ENCODE measurements at places on chromosomes 4 and X.
A peak's percentile ranks its signal among the peaks of the same experiment; 100 is the strongest.

- no peak for DNase-seq
Observed at GRCh38 chr4:17561195-17561909, 15.6 kb upstream of the LAP3 start.

- no peak for DNase-seq
Observed at GRCh38 chrX:13742397-13743176, 8.0 kb downstream of the OFD1 start.

DNA sequence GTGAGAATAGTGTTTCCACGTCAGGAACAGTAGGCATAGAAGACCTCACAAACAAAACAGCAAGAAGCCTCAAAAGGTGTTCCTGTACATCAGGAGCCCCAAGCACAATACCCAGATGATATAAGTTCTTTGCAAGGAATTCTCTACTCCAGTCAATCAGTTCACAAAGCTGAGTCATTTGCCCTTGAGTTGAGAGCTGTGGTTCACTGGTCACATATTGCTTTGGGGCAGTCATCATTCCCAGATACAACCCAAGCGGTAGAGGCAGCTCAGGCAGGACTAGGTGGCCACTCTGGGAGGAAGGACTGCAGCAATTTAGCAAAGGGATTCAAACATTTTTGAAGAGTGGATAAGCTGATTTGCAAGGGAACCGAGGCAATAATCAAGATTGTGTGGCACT is 551.5 kb upstream of the ZFP42 start:
- DNase-seq, result peak; percentile 7

- no peak for DNase-seq
Observed at GRCh38 chr4:173502282-173502681, 27.7 kb downstream of the HAND2 start.

DNA sequence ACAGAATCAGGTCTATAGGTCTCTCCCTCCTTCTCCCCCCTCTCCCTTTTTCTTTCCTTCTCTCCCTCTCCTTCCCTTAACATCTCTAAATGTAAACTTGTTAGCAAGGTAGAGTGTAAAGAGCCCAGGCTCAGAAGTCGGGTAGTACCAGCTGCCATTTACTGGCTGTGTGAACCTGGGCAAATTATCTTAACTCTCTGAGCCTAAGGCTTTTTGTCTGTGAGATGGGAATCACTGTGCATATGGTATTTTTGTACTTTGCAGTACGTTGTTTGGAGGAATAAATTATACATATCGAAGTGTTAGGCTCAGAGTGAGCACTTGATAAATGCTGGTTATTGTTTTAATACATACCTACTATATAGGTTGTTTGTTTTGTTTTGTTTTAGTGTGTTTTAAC is 154.0 kb downstream of the RBMX2 start:
- no peak for DNase-seq

GRCh38 chr4:20890761-20891160 is 190.5 kb downstream of the PACRGL start:
- DNase-seq, result no peak

GRCh38 chr4:124694946-124695598 is 17.5 kb downstream of the ANKRD50 start:
- no peak for DNase-seq

- DNase-seq, result no peak
Observed at GRCh38 chrX:1222531-1223241, 10.2 kb upstream of the CRLF2 start.

DNA sequence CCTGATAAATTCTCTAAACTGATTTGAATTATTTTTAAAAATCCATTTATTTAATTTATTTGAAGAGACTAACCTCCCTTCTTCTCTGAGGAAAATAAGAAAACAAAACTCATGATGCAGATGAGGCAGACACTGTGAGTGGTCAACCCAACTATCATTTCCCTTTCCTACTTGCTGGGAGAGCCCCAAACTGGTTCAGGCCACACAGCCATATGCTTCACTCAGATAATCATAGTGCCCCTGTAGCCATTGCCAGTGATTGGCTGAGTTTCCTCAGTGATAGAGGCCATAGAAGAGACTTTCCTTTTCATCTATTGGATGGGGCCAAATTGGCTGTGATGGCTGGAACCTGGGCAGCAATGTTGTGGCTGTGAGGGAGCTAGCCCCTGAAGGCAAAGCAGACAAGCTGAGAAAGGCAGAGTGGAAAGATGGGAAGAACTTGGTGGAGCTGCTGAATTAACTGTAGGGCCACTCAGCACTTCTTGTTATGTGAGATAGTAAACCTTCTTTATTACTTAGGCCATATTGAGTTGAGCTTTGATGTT is 49.8 kb downstream of the RAB33B start:
- no peak for DNase-seq

- DNase-seq, result no peak
Observed at GRCh38 chr4:108867476-108867875, 104.6 kb upstream of the ETNPPL start.

DNA sequence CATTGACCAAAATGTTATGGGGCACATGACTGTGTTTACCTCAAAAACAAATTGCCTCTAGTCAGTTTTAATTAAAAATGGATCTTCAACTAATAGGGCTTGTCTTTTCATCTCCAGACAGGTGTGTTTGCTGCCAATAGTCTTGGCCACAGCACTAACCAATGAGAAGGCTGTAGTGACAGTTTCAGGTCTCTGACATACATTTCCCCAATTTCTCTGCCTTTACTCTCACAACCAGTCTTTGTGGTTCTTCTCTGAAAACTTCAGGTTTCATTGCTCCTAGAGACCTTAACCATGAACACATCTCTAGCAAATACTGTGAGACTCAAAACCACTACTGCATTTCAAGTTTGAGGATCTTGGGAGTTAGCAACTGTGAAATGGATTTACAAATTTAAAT is 3.5 kb upstream of the EDNRA start:
- no peak for DNase-seq

DNA sequence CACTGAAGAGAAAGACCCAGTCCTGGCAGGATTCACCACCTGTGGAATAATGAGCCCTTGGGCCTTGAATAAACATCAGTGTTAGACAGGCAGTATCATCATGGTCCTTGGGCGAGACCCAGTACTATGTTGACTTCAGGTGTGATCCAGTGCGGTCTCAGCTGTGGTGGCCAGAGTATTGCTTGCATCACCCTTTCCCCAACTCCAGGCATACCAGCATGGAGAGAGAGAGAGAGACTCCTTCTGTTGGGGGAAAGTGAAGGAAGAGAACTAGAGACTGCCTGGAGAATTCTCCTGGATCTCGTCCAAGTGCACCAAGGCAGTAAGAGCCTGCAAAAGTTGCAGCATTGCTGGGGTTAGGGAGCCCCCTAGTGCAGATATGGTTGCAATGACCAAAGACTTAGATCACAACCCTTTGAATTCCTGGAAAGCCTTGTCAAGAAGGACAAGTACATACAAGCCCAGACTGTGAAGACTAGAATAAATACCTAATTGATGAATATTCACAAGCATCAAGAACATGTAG is 61.1 kb upstream of the VAMP7 start:
- DNase-seq, result peak; percentile 42

DNA sequence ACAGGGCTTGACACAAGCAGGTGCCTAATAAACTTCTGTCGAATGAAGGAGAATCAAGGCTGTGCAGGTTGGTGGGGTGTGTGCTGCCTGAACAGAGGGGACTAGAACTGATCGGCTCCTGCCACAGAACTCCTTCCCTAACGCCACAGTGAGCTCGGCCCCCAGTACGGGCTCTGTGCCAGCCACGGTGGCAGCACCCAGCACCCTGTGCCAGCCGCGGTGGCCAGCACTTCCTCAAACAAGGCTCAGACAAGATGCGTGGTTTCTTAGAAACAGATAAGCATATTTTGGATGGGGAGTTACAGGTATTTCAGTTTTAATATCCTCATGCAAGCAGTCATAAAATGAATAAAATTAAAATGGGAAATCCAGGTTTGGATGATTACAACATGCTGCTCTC is 26.0 kb upstream of the C4orf50 start:
- no peak for DNase-seq

GRCh38 chr4:116590648-116591047 is 494.7 kb downstream of the TRAM1L1 start:
- no peak for DNase-seq

GRCh38 chr4:32037399-32037798 is 1317.2 kb downstream of the PCDH7 start:
- no peak for DNase-seq

- no peak for DNase-seq
Observed at GRCh38 chrX:83916525-83916924, 55.6 kb downstream of the CYLC1 start.

- no peak for DNase-seq
Observed at GRCh38 chrX:153496590-153496959, 1.8 kb downstream of the BGN start.

- no peak for DNase-seq
Observed at GRCh38 chrX:17164941-17165340, 210.1 kb upstream of the NHS start.

DNA sequence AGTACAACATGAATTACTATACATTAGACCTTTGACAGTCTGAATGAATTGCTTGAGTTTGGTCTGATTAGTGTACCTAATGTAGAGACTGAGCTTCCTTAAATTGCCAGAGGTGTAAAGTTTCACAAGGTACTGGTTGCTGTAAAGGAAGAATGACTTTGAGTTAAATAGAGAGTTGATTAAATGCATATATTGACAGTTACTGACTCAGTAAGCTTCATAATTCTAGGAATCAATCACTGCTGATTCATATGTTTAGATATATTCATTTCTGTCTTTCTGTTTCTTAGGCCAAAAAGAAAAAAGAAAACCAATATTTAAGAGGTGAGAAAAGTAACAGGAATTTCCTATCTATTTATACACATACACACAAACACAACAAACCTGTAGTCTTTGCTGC is 16.2 kb upstream of the ART3 start:
- no peak for DNase-seq

GRCh38 chr4:47386561-47387235 is 76.8 kb downstream of the COMMD8 start:
- no peak for DNase-seq

GRCh38 chr4:156113138-156113765 is 159.6 kb upstream of the CTSO start:
- DNase-seq, result no peak

DNA sequence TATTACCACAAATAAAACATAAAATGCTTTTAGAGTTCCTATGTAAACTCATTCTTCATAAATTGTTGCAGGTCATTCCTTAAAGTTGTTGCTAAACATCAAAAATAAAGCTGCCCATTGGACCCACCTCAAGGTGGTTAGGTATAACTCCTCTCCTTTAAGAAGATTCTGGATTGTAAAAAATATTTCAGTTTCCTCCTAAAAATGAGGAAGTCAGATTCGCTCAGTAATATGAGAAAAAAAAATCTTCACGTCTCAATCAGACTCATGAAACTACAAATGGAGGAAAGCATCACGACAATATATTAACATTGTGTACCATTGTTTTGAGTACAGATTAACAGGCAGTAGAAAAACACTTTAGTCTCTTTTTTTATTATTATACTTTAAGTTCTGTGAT is 105.9 kb downstream of the DDX60 start:
- no peak for DNase-seq

GRCh38 chr4:123477711-123478209 is 81.2 kb downstream of the SPRY1 start:
- no peak for DNase-seq

GRCh38 chr4:148333265-148333664 is 108.9 kb downstream of the NR3C2 start:
- DNase-seq, result no peak

DNA sequence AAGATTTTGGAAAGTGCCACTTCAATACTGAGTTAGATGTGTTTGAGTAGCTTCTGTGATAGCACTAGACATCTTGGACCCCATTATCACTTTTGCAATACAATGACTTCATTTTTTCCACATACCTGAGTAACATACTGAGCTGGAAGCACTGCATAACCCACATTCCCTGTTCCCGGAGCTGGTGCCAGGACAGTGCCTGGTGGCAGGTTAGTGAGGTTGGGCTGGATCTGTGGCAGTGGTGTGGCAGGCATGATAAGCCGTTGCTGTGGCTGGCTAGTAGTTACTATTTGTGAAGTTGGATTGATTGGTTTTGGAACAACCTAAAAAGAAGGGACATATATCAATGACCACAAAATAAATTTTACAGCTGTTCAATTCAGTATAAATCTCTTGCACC is 38.9 kb downstream of the THAP9 start:
- DNase-seq, result no peak

DNA sequence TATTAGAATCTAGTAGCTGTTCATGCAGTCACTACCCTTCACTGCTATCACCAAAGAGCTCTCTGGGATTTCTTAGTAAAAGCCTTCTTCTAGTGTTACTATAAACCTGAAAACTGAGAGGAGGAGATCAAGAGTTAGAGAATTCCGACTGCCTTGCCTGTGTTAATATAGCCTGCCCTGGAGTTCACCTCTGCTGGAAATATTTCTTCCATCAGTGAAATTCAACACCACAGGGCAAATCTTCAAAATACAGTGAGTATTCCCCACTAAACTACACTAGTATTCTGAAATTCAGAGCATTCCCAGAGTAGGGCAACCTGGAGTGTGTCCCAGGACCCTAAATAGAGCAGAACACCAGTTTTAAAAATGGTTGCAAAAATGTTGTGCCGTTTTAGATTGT is 301.1 kb downstream of the ARHGAP24 start:
- DNase-seq, result no peak

- DNase-seq, result no peak
Observed at GRCh38 chr4:57211131-57211530, 100.9 kb upstream of the IGFBP7 start.

- DNase-seq, result no peak
Observed at GRCh38 chr4:129883996-129884395, 788.0 kb downstream of the C4orf33 start.

GRCh38 chr4:156762851-156763250 is 208.7 kb downstream of the PDGFC start:
- DNase-seq, result no peak

DNA sequence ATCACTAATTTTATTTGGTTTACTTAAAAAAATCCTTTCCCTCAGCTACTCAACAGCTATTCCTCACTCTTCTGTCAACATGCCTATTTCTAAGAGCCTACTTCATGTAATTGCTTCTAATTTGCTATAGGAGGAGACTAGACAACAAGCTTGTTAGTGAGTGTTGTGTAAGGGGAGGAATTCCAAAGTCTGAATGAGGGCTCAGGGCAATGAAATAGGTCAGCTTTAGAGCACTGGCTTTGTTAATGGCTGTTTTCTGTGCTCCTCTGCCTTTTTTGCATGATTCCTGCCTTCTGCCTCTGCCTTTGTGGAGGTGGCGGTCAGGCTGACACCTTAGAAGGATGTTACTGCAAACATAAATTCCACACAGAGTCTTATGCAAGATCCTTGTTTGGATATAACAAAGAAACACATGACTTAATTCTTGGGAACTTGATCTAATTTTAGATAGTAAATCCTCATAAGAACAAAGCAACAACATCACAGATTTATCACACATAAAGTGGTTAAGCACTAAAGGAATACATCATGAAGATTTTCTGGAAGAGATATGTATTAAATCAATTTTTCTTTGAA is 15.0 kb upstream of the PAGE1 start:
- no peak for DNase-seq

GRCh38 chrX:19571711-19572110 is 56.4 kb upstream of the MAP3K15 start:
- DNase-seq, result no peak

DNA sequence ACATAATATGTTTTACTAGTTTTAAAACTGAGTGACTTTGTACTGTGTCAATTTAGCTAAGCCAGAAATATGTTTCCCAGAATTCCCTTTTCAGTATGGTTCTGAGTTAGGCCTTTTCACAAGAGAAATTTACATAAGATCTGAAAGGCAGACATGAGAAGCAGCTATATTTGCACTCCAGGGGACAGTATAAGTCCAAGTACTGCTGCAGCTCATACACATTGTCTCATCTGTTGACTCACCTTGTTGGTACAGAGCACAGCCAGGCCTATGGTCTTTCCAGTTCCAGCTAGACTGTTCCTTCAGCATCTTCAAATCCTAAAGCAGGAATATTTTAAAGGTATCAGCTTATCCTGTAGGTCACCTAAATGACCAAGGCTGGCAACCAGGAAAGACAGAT is 53.5 kb downstream of the BMP3 start:
- no peak for DNase-seq

All from kidney epithelial cell (primary cell).